ENCODE measurements at places on chromosomes 12 and 14.

DNA sequence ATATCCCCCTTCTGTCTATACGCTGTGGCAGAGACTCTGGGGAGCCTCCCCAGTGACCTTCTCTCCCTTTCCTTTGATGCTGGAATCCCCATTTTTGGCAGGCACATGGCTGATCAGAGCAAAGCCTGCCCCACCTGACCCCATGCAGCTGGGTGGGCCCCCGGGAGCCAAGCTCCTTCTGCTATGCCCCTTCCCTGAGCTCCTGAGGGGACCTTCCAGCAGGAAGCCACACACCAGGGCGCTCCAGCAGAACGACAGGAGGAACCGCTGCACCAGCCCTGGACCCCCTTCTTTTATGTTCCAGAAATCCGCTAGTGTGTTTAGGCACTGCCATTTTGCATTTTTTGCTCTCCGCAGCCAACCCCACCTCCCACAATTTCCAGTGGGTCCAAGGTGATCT, 44.6 kb downstream of the TRAFD1 start:
- no peak for DNase-seq

GRCh38 chr12:121240484-121241101, 30.7 kb downstream of the P2RX4 start:
- no peak for DNase-seq

DNA sequence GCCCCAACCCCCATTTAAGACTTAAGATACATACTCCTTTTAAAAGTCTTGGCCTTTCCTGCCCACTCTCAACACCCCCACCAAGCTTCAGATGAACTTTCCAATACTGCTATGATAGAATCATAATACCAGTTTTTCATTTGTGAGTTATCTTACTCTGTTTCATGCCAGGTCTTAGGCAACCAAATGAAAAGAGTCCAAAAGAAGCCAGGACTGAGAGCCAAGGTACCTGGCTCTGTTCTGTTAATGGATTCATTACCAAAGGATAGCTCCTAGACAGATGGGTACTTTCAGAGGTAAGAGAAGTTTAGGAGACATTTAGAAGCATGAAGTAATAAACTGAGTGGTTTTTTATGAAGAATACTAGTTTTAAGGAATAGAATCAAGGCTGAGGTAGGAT, 34.2 kb downstream of the FANCM start:
- DNase-seq: no peak

- DNase-seq: no peak
Measured at GRCh38 chr12:83660727-83661358, 974.1 kb downstream of the TMTC2 start.

DNA sequence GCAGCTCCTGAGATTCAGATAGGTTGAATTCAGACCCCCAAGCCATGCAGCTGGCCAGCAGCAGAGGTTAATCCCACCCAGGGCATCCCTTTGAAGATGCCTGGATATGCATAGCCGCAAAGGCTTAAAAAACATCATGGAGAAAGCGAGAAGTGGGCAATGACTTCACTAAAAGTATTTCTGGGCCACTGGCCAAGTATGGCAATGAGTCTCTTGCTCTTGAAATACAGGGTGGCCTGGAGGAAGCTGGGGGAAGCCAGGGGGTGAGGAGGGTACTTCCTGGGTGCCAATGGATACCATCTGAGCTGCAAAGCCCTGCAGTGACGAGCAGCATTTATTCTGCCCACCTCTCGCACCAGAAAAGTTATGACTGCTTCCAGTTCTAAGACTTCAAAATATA, 539.3 kb upstream of the TBX3 start:
- no peak for DNase-seq

GRCh38 chr14:101077481-101078074, 174.1 kb upstream of the RTL1 start:
- DNase-seq: no peak

DNA sequence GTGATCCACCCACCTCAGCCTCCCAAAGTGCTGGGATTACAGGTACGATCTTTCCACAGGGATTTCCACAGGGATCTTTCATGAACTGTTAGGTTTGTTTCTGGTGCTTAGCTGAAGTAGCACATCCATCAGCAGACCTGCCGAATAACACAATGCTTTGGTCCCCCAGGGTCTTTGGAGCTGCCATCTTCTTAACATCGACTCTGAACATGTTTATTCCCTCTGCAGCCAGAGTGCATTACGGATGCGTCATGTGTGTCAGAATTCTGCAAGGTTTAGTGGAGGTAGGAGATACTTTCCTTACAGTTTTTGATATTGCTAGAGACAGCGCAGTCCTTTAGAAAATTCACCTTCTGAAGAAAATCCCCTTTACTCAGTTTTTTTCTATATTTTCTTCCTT, 36.3 kb downstream of the SLC17A8 start:
- no peak for DNase-seq

GRCh38 chr12:26555139-26555538, 277.9 kb downstream of the ITPR2 start:
- DNase-seq: no peak

DNA sequence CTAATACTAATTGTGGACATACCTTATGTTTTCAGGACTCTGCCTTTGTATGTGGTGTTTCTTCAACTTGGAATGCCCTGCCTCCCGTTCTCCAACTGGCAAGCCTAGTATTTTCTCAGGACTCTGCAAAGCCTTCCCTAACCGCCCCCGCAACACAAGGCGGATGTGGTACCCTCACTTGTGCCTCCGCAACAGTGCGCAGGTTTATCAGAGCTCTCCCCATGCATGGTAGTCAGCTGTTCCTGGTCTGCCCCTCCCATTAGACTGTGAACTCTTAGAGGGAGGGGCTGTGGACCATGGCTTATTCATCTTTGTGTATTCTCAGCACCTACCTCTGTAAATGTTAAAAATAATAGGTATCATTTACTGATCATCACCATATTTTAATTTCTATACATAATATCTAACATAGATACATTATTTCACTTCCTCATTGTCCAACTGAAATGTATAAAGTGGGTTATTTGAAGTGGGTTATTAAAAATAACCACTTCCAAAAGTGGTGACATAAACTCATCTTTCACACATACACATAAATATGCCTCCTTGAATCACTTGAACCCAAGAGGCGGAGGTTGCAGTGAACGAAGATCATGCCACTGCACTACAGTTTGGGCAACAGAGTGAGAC, 9.0 kb downstream of the LPAR5 start:
- no peak for DNase-seq

All from C1 segment of cervical spinal cord (tissue), 14 donors.